Thymus (tissue), 14 donors: ENCODE measurements at places on chromosomes 4 and X. TPM values are rescaled to one million over a fixed set of nuclear protein-coding genes. Genes with fewer than 3 reads are reported as not detected.

Gene GPR50
- not detected for total RNA-seq

DNA sequence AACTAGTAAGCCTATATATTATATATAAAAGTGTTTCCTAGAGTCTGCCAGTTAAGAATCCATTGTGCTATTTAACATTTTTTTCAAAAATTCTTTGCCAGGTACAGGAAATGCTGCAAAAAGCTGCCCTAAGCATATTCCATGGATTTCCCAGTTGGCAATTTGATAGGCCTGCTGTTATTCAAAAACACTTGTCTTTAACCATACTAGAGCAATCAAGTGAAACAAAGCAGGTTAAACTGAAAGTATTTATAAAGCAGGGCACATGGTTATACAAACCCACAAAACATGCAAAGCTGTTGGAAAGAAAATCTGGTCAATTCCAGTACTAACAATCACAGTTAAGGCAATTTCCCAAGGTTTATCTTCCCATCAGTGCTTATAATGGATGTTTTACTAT, 159.9 kb downstream of the UNC5C start:
- DNase-seq: no peak

Gene SERPINA7
- total RNA-seq: 0.05 TPM

GRCh38 chrX:153935326-153935851, 552 bp upstream of the NAA10 start:
- no peak for DNase-seq

DNA sequence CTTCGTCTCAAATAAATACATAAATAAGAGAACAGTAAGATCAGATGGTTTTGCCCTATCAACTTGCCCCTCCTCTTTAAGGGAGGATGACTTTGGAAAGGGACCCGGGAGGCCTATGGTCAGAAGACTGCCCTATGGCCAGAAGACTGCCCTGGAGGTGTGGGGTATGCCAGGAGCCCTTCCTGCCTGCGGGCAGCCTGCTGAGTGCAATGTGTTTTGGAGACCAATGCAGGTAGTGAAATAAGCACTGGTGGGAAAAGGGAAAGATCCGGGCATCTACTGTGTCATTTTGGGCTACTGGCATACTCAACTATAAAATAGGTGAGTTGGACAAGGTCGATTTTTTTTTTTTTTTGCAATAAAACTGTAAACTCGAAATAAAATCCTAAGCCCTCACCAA, 129.8 kb upstream of the SLC34A2 start:
- DNase-seq: no peak

- DNase-seq: no peak
Observed at GRCh38 chrX:15702488-15703371, 35.3 kb upstream of the CA5B start.

Gene HTN3
- total RNA-seq: 0.28 TPM

Gene OSTC
- 158 TPM for total RNA-seq

GRCh38 chrX:115047181-115047580, 29.8 kb upstream of the IL13RA2 start:
- no peak for DNase-seq

Gene GPM6B
- total RNA-seq: 1.7 TPM

Gene CCDC110
- 0.24 TPM for total RNA-seq

Gene IBSP
- 0.33 TPM for total RNA-seq

- DNase-seq: no peak
Observed at GRCh38 chr4:112927544-112927943, 121.9 kb upstream of the ANK2 start.

DNA sequence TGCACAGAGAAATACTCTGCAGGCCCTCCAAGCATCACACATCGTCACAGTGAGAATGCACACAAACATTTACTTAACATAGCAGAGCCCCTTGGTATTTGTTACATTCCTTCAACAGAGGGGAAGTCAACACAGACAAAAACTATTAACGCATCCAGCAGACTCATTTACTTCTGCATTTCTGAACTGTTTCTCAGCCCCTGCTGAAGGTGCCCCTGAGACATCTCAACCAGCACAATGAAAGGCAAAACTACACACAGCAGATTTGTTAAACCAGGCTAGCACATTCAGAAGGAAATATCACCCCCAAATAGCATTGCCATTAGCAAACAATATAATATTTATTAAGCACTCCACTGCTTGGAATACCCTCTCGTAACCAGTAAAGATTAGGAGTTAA, 367.0 kb downstream of the RAB28 start:
- no peak for DNase-seq

Gene SFRP2
- total RNA-seq: 1.7 TPM

DNA sequence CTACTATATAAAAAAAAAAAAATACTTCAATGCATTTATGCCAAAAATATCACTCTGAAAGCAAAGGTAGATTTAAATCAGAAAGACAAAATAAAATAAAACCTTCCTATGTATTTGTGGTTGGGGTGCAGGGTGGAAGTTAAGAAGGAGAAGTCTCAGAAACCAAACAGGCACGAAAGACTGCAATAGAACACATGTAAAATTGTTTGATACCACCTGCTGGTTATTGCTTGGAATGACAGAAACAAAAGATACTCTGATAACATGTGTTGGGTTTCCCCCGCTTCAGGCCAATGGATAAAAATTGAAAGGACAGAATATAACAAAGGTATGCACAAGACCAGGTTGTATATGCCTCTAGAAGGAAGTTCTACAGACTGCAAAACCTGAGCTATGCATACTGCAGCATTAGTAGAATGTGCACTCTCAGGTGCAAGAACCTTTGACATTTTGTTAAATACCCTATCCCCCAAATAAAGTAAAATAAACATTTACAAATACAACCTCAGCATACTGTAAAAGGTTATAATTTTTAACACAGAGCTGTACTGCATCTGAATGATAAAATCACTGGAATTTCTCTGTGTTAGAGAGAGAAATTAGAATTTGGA, 118.8 kb downstream of the GABRA2 start:
- DNase-seq: peak; percentile 2

DNA sequence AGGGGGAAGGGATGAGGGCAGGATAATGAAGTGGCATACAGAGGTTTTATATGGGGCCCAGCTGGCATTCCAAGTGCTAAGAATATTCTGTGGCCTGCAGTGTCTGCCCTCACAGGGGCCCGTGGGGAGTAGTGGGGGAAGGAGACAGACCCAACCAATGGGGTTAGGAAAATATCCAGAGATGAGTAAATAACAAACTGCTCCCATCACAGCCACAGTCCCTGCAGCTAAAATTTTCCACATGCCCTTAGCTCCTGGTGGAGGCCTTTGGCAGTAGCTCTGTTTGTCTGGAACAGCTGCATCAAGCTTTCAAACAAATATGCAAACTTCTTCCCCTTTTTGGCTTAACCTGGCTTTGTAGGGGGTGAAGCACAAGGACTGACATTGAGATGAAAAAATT, 3.1 kb downstream of the SRPX2 start:
- DNase-seq: no peak

GRCh38 chrX:69761633-69762032, 145.7 kb downstream of the EDA start:
- no peak for DNase-seq

DNA sequence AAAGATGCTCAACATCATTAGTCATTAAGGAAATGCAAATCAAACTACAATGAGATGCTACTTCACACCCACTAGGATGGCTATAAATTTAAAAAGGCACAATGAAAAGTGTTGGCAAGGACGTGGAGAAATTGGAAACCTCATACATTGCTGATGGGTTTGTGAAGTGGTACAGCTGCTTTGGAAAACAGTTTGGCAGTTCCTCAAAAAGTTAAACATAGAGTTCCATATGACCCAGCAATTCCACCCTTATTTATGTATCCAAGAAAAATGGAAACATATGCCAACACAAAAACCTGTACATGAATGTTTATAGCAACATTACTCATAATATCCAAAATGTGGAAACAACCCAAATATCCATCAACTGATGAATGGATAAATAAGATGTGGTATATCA, 101.3 kb upstream of the MAGEB10 start:
- DNase-seq: no peak

DNA sequence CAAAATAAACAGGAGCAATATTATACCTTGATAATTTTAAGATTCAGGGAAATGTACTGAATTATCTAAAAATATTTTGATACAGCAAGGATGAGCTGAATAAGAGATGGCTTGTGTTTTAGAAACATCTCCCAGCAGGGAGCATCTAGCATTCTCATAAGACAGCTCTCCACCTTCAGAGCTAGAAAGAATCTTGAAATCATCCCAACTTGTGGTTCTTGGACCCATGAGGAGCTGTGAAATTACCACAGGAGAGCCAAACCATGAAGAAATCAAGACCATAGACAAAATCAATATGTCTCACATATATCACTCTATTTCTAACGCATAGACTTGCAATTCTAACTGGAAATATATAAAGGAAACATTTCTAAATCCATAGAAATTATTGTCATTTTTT, 210.6 kb upstream of the DKK2 start:
- no peak for DNase-seq

- DNase-seq: no peak
Observed at GRCh38 chr4:89836031-89836745, 773 bp downstream of the SNCA start.

Gene KCTD8
- not detected for total RNA-seq

GRCh38 chr4:9867751-9868425, 86.5 kb downstream of the DRD5 start:
- DNase-seq: no peak

GRCh38 chr4:168177546-168178149, 85.3 kb downstream of the ANXA10 start:
- DNase-seq: no peak

- no peak for DNase-seq
Observed at GRCh38 chr4:37008199-37008598, 236.3 kb upstream of the NWD2 start.

- DNase-seq: no peak
Observed at GRCh38 chrX:54173791-54174190, 9.3 kb downstream of the FAM120C start.

DNA sequence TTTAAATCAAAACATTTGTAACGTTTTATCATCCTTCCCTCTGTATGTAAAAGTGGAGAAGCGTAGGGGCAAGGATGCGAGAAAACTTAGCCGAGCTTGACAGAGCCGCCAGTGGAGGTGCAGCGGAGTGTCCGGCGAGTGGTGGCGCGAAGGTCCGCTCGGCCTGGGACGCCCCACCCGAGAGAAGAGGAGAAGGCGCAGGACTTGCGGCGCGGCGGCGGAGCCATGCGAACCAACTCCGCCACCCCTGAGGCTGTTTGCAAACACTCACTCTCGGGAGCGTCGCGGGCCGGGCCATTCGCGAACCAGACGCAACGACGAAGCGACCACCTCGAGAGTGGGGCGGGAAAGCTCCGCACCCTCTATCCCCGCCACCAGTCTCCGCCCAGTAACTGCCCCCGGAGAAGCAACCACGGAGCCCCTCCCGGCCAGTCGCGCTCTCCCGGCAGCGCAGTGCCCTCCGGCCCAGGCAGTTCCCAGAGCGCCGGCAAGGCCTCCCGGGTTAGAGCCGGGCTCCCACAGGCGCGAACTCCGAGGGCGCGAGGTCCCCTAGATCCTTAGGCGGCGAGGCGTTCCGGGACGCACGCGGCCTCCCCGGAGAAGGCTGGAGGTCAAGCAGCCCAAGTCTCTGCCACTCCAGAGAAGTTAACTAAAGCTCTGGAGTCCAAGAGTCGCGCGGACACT, 2.3 kb upstream of the MAB21L2 start:
- DNase-seq: no peak

- no peak for DNase-seq
Observed at GRCh38 chr4:76623217-76624045, 188.4 kb downstream of the SHROOM3 start.

DNA sequence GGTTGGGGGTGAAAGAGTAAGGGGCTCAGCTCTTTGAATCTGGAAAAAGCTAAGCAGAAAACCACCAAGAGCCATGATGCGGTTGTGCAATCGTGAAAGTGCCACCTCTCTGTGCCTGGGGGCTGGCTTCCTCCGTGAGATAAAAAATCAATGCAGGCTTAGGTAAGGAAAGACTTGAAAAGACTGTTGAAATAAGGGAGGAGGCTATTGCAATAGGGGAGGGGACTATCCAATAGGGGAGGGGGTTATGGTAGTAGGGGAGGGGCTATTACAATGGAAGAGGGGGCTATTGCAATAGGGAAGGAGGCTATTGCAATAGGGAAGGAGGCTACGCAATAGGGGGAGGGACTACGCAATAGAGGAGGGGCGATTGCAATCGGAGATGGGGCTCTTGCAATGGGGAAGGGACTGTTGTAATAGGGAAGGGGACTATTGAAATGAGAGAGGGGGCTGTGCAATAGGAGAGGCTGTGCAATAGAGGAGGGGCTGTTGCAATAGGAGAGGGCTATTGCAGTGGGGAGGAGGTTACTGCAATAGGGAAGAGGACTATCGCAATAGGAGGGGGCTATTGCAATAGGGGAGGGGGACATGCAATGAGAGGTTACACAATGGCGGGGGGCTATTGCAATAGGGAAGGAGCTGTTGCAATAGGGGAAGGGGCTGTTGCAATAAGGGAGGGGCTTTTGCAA, 162.3 kb upstream of the PSAPL1 start:
- no peak for DNase-seq

- DNase-seq: no peak
Observed at GRCh38 chr4:87962398-87963146, 12.9 kb upstream of the SPP1 start.

Gene MAD2L1
- total RNA-seq: 58.7 TPM

DNA sequence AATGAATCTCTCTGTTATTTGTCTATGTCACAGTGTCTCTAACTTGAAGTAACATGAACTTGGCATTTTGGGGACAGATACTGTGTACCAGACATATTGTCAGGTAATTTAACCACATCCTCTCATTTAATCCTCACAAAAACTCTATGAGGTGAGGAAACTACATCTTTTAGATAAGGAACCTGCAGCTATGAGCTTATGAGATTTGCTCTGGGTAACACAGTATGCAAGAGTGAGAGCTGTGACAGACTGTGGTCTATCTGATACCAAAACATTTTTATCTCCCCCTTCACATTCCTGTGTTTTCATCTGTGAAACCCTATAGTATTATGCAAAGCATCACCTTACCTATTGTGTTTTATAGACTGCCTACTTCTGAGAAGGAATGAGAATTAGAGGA, 58.4 kb upstream of the HS3ST1 start:
- no peak for DNase-seq

- DNase-seq: no peak
Observed at GRCh38 chrX:69226459-69227158, 61.4 kb upstream of the PJA1 start.

Gene OTC
- 0.05 TPM for total RNA-seq

DNA sequence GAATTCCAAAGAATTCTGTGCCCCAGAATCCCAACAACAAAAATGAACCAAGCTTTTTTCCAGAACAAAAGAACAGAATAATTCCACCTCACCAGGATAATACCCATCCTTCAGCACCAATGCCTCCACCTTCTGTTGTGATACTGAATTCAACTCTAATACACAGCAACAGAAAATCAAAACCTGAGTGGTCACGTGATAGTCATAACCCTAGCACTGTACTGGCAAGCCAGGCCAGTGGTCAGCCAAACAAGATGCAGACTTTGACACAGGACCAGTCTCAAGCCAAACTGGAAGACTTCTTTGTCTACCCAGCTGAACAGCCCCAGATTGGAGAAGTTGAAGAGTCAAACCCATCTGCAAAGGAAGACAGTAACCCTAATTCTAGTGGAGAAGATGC, 161.6 kb downstream of the AFF2 start:
- no peak for DNase-seq
